ENCODE measurements at places on chromosomes 3 and 15.
A peak's percentile ranks its signal among the peaks of the same experiment; 100 is the strongest.

- DNase-seq: no peak
These were observed 6.1 kb downstream of the WNT7A start for GRCh38 chr3:13873818-13874217.

DNA sequence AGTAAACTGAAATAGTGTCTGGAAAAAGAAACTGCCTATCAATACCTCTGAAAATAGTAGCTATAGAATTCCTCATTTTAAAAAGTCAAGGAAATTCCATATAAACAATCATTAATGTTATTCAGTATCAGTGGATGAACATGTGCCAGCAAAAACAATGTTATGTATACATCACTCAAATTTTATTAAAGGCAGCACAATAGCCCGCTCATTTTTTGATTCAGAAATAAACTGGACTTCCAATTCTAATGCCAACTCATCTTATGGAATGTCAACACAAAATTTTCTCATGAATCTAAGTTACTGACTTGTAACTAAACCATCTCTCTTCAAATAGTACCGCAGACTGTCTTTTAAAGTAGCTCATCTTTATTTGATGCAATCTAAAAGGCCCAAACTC, 19.0 kb downstream of the THBS1 start:
- DNase-seq: no peak

GRCh38 chr3:52798978-52799476, 4.4 kb downstream of the ITIH3 start:
- DNase-seq: peak; percentile 87

- DNase-seq: no peak
These were observed 55.9 kb downstream of the TRA2B start for GRCh38 chr3:185881926-185882325.

GRCh38 chr15:37788330-37788729, 146.1 kb upstream of the TMCO5A start:
- no peak for DNase-seq

DNA sequence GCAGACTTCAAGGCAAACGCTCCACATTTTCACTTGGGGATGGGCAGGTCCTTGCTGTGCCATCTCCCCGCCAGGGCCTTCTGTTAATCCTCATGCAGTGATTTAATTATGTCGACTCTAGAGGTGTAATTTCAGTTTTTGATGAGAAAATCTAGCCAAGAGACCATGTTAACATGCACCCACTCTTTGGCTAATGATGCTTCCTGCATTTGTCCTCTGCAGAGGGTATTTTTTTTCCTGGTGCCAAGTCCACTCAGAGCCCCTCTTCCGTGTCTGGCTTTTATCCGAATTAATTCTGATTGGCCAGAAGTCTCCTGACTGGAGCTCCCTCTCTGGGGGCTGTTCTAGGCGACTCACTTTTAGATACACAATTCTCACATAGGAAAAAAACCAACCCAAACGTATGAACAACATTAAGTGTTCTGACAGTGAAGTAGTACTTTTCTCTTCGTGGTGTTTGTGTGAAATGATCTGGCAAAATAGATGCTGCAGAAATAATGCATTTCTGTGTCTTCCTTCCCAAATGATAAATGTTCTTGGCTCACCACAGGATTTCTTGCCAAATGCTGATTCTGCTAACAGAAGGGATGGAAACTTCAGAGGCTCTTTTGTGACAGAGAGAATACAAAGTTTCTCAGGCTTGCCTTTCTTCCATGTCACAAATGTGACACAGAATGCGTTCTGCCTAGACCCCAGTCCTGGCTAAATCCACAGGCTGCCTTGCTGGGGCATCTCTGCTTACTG, 190.0 kb downstream of the CACNA2D3 start:
- DNase-seq: no peak

DNA sequence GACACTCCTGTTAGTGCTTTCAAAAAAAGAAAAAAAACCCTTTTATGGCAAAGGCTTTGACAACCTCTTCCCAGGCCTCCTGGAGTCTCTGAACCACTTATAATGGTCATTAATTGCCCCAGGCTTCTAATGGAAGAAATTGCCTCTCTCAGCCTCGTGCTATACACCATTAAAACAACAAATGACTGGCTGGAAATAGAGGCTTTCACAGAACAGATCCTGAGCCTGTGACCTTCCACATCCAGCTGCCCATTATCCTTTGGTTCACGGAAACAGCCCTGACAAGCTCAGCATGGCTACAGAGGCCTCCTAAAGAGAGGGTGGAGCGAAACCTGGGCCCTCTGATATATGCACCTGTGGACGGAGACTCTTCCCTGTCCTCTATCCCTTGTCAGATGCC, 26.8 kb upstream of the MKRN3 start:
- no peak for DNase-seq

GRCh38 chr3:34957677-34958076, 681.6 kb upstream of the ARPP21 start:
- no peak for DNase-seq

- no peak for DNase-seq
These were observed 46.4 kb upstream of the IQSEC1 start for GRCh38 chr3:13119471-13120220.

DNA sequence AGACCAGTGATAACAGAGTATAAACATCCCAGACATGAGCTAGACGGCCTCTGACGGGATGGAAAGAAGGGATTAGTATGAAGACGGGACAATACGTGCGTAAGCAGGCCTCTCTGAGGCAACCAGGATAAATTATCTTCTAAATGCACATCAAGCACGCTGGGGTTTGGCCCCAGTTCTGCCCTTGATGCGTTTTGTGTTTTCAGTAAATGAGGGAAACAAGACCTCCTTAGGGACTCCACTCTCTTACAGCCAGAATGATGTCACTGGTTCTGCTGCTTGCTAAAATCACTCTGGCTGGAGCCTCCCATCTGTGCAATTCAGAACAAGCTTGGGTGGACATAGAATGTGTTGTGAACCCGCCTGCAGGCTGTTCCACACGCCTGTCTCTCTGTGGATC, 156.0 kb upstream of the MCTP2 start:
- no peak for DNase-seq

DNA sequence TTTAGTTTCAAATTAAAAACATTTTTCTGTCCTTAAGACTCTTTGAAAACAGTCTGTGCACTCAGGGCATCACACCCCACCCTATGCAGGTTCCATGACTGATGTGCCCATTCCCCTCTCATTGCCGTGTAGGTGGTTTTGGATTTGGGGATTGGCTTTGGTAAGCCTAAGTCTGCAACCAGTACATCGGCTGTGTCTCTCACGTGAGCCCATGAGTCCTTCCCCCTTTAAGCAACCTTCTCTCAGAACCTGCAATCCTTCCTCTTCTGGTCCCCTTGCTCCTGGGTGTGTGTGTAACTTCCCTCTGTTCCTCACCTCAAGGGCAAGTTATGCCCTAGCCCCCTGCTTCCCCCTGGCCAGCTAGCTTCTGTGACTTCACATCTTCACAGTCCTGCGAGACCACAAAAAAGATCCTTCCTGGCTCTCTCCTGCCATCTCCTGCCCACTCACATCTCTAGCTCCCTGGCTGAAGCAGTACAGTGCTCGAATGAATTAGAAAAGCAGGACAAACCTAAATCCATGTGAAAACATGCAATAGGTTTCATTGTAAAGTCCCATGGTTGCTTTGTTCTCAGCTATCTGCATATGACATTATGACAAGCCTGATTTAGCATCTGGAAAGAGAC, 126.7 kb downstream of the UACA start:
- no peak for DNase-seq

DNA sequence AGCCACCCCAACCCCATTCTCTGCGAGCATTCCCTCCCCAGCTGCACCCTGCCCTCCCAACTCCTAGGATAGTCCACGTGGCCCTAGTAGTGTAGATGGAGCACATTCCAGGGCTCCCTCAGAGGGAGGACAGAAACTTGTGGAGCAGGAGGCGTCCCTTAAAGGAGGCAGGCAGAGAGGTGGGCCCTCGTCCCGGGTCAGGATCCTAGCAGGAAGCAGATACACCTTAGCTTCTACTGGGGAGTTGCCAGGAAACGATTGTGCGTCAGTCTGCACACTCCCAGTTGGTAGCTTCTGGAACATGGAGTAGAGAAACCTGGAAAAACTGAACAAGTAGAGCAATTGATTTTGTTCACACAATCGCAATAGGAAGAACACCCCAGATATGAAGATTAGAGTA, 43.9 kb upstream of the KLHL25 start:
- no peak for DNase-seq

DNA sequence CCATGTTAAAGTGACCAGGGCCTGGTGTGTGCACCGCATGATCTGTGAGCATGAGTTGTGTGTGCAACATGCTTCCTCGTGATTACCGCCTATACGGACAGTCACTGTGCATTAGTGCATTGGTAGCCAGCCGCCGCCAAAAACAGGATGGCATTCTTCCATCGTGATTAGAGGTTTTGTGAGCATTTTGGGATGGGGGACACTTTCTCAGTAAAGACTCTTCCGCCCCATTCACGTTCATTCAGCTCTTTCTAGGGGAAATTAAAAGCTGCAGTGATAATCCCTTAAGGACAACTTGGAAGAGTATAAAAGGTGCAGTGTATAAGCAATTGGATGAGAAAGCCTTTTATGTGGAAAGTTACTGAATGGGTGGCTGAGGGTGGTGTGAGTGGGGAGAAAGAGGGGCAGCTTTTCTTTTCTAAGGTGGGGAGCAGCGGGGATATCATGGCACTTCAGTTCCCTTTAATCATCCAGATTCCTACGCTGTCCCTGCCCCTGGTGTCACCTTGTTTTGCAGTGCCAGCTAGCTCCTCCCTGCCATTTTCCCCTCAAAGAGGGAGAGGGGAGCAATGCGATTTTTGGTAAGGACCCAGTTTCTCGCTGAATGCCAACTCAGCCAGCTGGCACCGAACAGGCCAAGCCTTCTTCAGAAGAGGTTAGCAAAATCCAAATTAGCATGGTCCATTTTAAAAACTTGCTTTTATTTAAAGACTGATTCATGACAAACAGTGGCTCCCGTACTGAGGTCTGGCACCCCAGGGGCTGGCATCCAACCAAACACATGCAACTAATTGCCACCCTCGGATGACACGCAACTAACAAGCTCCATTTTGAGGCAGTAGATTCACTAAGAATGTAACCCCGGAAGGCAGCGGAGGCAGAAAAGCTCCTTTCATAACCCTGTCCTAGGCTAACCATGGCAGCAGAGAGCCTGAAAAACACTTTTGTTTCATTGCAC, 447.8 kb downstream of the FHIT start:
- no peak for DNase-seq

- no peak for DNase-seq
These were observed 78.7 kb downstream of the PLXNA1 start for GRCh38 chr3:127061641-127062040.

DNA sequence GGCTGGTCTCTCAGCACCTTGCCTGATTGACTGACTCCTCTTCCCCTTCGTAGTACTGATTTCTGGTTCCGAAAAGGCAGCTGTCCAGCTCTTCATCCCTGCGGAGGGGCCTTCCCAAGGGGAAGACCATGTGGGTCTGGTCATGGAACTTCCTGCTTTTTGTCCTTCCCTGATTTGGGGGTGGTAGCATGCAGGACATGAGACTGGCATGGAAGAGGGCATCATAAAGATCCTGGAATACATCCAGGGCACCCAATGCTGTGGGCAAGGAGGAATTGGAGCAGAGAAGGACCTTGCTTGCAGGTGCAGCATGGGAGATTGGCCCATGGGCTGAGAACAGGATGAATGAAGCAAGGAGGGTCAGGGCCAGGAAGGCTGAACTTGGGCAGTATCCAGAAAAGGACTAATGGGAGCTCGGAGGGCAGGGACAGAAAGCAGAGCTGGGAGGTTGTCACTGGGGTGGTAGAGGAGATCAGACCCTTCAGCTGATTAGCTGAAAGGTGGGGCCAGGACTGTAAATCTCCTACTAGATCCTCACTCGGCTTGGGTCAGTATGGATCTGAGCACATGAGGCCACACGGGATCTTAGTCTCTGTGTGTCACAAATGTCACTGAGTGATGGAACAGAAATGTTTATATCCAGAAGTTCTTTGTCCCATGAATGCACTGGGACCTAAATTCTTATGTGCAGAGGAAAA, 59.5 kb downstream of the AMOTL2 start:
- peak; percentile 51 for DNase-seq

DNA sequence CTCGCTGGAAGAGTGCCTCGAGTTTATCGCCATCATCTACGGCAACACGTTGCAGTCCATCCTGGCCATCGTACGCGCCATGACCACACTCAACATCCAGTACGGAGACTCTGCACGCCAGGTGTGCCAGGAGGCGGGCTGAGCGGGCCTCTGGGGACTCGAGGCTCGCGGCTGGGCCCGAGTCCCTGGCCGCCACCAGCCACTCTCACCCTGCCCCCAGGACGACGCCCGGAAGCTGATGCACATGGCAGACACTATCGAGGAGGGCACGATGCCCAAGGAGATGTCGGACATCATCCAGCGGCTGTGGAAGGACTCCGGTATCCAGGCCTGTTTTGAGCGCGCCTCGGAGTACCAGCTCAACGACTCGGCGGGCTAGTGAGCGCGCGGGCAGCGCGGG, 1.9 kb downstream of the GNAT1 start:
- DNase-seq: no peak

GRCh38 chr15:48682942-48683651, 37.6 kb upstream of the FBN1 start:
- DNase-seq: no peak

GRCh38 chr3:61560517-61561373, 626 bp upstream of the PTPRG start:
- peak; percentile 69 for DNase-seq

GRCh38 chr15:50813089-50813488, 47.6 kb upstream of the SPPL2A start:
- no peak for DNase-seq

GRCh38 chr3:129305592-129306091, 27.0 kb downstream of the HMCES start:
- peak; percentile 97 for DNase-seq

- no peak for DNase-seq
These were observed 28.8 kb downstream of the ACAA1 start for GRCh38 chr3:38107911-38108648.

DNA sequence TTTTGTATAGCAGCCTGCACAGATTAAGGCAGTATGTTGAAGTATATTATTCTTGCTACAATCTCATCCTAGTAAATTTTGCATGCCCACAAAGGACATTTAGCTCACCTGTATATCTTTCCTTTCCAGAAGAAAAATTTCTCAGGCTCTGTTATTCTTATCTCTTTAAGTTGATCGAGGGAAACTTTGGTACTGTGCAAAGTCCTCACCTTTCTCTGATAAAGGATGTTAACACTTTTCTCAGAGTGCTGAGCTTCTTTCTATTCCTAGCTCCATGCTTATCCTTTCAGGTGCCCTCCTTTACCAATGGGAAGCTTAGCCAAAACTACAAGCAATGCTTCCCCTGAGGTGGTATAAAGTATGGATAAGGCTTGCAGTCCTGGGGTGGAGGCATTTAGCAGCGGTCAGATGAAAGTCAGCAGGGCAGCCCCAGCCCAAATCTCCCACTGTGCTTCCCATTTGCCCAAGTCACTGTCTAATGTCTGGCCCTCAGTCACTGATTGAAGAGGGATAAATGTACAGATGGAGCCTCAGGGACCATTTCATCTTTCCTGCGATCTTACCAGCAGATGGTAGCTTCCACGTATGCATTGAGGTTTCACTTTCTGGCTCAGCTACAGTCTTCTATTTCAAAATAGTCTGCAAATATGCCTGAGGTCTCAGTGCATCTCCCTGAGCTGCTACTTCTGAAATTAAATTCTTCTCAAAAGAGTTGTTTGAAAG, 127.8 kb upstream of the P2RY1 start:
- DNase-seq: no peak

- DNase-seq: no peak
These were observed 132.2 kb downstream of the KLF13 start for GRCh38 chr15:31458596-31459399.

- no peak for DNase-seq
These were observed 856 bp downstream of the ABCF3 start for GRCh38 chr3:184186902-184187207.

GRCh38 chr15:58293622-58294550, 137.9 kb upstream of the LIPC start:
- DNase-seq: no peak

GRCh38 chr15:36863570-36863969, 236.8 kb downstream of the MEIS2 start:
- DNase-seq: no peak
